ENCODE measurements at places on chromosomes 6 and 20.

GRCh38 chr6:144123836-144124235 lies 26.5 kb upstream of the STX11 start:
- no peak for DNase-seq

- DNase-seq: no peak
Observed at GRCh38 chr20:39107741-39108140, 145.6 kb downstream of the DHX35 start.

- no peak for DNase-seq
Observed at GRCh38 chr6:4124351-4124750, 11.0 kb downstream of the ECI2 start.

- no peak for DNase-seq
Observed at GRCh38 chr6:41739041-41739440, 3.6 kb upstream of the TFEB start.

Measured in amniotic stem cell (primary cell).